ENCODE measurements at places on chromosomes 11 and 22.
A peak's percentile ranks its signal among the peaks of the same experiment; 100 is the strongest.

DNA sequence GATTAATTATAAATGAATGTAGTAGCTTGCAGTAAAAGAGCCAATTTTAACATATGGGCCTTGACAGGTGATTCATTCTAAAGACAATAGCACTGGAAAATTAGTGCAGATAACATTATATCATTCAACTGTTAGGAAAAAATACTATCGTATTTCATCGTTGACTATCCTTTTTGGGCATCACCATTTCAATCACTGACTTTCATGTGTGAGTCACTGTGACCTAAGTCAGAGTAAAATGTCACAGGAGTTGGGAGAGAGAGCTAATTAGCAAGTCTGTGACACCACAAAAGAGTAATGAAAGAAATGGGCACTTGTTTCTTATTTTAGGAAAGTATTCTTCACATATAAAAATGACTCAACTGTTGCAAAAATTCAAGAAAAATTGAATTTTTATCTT lies 253.8 kb upstream of the CNTN5 start:
- DNase-seq = no peak

DNA sequence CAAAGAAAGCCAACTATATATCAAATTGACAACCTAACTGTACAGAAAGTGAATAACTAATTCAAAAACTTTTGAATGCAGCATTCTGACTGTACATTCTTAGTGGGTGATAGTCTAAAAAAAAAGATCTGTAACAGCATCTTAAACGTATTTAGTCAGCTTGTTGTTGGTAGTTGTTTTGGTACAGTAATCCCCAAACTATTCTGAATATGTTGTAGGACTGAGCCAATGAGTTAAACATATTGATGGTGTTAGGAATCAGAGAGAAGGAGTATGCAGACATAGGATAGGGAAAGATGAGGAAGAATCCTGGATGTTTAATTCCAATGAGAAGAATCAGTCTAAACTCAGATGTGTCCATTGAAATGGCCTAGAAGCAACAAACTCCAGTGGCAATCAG lies 41.9 kb upstream of the KIRREL3 start:
- no peak for DNase-seq

DNA sequence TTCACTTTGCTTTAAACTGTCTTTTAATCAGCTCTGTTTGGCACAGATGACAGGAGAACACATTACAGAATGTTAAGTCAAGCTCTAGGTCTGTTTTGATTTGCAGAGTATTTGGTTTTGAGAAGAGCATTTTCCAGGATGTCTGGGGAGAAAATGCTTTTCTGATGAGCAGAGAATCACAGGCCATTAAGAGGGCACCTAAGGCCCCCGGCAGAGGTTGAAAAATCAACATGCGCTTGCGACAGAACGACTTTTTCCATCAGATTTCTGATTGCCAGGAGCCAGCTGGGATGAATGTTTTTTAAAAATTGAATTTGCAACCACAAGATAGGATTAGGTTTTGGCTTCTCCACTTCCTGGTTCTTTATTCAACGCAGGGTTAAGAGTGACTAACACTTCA lies 304.5 kb downstream of the JRKL start:
- no peak for DNase-seq

GRCh38 chr22:18952022-18952421 lies 15.9 kb upstream of the PRODH start:
- peak; percentile 52 for DNase-seq

DNA sequence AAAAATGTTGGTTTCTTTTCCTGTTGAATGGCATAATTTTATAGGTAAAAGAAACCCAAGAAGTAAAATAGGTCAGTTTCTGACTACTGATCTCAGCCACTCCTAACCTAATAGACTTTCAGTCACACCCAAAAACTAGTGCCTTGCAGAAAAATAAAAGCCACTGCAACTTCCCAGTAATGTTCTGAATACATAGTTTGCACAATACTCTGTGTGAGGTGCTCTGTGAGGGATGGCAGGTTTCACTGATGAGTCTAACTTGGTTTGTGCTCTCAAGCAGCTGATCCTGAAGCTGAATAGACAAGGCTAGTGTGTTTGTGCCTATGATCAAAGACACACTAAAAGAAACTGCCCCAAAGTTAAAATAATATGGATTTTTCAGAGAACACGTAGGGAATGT lies 758.3 kb downstream of the NELL1 start:
- DNase-seq = no peak

- no peak for DNase-seq
Observed at GRCh38 chr11:134543241-134543640, 131.2 kb upstream of the B3GAT1 start.

GRCh38 chr11:7576726-7577290 lies 63.0 kb downstream of the PPFIBP2 start:
- peak; percentile 69 for DNase-seq

GRCh38 chr22:36470162-36470993 lies 11.1 kb downstream of the TXN2 start:
- peak; percentile 93 for DNase-seq

GRCh38 chr22:24845041-24845898 lies 39.3 kb downstream of the SGSM1 start:
- DNase-seq = peak; percentile 77

DNA sequence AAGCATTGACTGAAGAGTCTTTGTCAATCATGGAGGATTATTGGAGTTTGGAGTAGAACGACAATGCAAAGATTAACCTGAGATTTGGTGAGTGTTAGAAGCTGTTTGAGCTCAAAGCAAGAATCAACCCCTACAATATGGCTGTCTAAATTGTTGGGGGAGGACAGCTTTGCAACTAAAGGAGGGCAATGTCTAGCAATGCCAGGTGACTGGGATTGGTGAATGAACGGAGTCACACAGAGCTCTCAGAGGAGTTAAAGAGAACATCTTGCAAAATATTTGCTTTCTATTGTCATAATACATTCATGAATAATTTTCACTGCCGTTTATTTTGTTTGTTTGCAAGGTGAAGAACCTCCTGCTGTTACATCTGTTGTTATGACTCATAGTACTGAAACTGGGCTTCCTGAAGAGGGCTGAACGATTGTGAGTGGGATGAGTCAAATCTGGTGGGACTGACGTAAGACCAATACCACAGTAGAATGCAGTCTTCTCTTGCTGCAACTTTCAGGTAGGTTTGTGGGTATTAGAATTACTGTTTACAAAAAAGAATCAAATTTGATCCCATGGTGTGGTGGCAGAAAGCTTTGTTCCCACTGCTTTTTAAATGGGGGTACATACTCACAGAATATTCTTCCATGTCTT lies 281.9 kb downstream of the CADM1 start:
- DNase-seq = no peak

- DNase-seq = no peak
Observed at GRCh38 chr11:76790251-76790650, 7.1 kb downstream of the TSKU start.

DNA sequence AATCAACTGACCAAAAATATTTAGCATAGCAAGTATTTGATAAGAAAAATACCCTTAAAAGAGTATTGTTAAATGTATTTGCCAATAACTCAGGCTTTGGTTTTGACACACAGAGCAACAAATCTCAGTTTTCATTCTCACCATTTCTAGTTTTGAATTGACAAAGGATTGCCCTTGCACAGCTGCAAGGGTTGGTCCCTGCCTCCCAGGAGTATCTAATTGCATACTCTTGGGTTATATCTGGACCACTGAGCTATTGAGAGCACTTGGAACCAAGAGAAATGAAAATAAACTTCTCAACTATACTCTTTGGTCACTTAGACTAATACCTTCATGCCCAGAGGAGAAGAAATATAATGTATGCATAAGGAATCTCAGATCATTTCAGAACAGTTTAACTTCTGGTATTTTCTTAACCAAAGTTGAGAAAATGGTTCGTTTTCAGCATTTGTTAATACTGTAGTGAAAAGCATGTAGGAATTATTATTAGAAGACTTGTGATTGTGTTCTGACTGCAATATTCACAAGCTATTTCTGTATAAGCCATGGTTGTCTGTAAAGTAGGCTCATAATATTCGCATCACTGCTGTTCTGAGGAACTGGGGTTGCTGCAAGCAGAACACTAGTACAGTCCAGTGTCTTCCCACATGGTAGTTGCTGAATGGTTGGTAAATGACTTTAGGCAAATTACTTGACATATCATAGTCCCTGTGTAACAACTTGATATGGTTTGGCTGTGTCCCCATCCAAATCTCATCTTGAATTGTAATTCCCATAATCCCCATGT lies 7.9 kb downstream of the C2CD3 start:
- DNase-seq = no peak

- no peak for DNase-seq
Observed at GRCh38 chr11:2142300-2142759, 3.1 kb upstream of the IGF2 start.

DNA sequence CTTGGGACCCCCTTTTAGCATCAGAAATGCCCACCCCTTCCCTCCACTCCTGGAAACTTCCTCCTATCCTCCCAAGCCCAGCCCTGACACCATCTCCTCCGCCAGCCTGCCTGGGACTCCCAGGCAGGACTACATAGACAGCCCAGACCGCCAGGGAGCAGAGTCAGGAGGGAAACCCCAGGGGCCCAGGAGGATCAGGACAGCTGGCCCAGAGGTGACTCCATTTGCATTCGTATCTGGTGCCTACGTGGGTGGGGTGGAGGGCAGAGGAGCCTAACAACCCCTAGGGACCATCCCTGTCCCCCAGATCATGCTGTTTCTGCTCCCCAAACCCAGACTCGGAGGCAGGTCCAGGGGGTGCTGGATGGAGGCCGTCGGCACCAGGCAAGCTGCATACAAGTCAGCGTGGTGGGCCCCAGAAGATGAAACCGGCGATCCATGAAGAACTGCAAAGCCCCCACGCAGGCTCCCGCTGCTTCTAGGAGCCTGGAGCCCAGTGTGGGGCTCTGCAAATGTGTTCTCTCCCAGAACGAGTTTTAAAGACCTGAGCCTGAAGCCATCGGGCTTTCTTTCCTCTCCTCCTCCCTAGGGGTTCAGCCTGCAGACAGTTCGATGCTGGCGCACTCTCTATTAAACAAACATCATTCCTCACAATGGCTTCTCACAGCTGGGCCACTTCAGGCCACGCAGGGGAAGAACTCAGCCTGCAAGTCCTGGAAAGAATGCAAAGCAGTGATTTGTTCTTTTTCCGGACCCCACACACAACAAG lies 1506.8 kb downstream of the BRD1 start:
- DNase-seq = no peak

- DNase-seq = peak; percentile 94
Observed at GRCh38 chr11:118608360-118609227, 1.2 kb downstream of the PHLDB1 start.

- no peak for DNase-seq
Observed at GRCh38 chr22:37211075-37211865, 1.0 kb downstream of the SSTR3 start.

- DNase-seq = no peak
Observed at GRCh38 chr11:111906680-111907079, 4.9 kb downstream of the CRYAB start.

DNA sequence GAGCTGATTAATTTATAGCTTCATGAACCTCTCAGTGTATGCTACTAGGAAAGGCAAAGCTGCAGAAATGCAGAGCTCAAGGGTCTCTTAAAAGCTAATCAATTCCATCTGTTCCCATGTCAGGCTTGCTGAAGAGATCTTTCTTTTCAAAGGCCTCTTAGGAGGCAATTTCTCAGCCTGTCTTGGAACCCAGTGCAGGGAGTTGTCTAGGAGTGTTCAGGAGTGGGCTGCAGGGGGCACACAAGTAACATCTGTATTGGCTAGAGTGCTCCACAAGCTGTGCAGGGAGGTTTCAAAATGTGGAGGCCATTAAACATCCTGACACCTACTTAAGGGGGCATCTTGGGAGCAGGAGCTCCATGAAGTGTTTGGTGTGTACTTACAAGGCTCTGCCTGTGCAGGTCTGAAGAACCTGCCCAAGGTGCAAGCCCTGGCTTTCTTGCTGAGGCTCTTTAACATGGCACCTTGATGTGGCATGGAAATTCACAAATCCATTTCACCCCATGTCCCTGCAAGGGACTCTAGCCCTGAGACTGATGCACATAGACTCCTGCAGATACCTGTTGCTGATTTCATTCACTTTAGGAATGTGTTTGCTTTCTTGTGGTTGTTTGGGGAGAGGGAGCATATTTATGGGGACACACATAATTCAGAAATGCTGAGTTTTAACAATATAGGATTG lies 134.7 kb downstream of the ME3 start:
- no peak for DNase-seq

DNA sequence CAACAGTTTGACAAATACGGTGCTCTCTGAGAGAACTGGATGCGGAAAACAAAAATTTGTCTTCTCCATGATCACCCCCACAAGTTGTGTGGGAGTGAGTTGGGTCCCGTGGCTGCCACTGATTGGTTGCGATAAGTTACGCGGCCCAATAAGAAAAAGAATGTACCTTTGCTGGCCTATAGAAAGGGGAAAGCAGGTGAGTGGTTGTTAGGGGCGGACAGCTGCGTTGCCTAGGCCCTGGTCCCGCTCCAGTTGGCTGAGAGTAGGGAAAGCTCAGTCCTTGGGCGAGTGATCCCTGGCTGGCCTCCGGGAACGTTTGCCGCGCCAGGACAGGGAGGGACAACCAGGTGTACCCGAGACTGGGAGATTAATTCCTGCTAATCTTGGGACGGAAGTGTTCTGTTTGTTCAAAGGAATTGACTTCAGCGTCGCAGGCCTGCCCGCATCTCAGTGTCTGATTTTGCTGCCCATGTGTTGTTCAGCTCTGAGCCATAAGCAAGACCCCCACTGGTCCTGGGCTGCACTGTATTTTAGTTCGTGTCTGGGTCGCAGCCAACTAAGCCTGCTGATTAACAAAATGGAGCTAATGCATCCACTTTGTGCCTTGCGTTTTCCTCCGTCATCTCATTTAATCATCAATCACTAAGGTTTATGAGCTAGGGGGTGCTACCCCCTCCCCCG lies 773 bp upstream of the SYVN1 start:
- peak; percentile 97 for DNase-seq

GRCh38 chr11:63489879-63490278 lies 1.1 kb downstream of the PLAAT5 start:
- DNase-seq = no peak

DNA sequence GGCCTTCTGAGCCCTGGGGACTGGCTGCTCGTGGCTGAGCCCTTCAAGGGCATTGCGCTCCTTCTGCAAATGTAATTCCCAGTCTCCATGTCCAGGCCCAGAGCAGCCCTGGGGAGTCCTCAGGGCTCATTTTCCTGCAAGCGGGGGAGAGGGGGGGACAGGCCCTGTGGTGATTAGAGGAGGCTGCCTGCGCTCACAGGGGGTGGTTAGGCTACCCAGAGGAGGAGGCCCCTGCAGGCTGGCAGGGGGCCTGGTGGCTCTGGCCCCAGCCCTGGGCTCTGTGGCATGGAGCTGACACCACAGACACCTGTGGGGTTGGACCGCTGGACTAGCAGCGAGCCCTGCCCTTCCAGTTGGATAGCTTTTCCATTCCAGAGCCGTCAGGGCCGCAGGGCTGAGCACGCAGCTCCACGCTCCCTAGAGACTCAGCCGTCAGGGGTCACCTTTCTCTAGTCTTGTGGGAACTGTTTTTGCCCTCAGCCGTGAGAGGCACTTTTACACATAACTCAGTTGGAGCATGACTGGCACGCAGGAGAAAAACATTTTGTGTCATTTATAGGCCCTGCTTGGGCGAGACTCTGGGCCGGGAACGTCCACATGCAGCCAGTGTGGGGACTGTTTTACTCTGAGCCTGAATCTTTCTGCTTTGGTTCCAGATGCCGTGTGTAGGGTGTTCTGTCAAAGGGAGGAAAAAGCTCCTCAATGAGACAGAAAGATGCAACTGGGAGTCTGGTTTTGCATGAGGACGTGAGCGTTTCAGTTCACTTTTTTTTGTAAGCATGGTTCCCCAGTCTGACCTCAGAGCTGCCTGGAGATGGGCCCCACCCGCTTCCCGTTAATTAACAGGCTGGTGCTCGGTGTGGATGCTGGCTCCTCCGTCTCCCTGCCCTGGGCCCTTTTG lies 58.1 kb downstream of the LRP5 start:
- no peak for DNase-seq

- peak; percentile 55 for DNase-seq
Observed at GRCh38 chr22:40399621-40400020, 29.2 kb downstream of the SGSM3 start.

Data from ascending aorta (tissue), 2 donors.